ENCODE measurements at places on chromosomes 11 and 22. TPM values are rescaled to one million over a fixed set of nuclear protein-coding genes. Genes with fewer than 3 reads are reported as not detected.

POU2AF3 gene
- total RNA-seq, result 4.2 TPM

DNA sequence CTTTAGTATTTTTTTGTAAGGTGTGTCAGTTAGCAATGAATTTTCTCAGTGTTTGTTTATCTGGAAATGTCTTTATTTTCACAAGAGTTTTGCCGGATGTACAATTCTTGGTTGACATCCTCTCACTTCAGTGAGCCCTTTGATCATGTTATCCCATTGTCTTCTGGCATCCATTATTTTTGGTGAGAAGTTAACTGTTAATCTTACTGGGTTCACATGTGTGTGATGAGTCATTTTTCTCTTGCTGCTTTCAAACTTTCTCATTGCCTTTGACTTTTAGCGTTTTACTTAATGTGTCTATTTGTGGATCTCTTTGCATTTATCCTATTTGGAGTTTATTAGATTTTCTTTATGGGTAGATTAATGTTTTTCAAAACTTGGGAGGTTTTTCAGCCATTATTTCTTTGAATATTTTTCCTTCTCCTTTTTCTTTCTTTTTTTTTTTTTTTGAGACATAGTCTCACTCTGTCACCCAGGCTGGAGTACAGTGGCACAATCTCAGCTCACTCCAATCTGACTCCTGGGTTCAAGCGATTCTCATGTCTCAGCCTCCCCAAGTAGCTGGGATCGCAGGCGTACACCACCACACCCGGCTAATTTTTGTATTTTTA is 100.5 kb upstream of the RRM1 start:
- DNase-seq, result no peak

DNA sequence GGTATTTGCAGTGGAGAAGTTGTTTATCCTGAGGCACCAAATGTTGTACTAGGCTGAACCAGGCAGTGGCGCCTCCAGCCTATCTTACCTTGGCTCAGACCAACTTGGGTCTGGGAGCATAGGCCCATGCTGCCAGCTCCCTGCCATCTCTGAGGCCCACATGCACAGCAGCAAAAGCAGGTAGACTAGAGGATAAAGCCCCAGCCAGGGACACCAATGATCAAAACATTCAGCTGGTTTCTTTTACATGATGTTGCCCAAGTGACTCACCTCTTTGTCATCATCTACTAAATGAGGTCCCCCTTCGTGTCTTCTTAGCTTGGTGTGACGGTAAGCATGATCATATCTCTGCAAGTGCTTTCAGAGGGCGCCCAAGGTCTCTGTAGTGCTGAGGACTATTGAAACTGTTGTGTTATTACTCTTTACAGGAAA is 112.1 kb upstream of the DRD2 start:
- no peak for DNase-seq

- DNase-seq, result no peak
Observed at GRCh38 chr11:61332281-61332796, 566 bp downstream of the DDB1 start.

- DNase-seq, result peak; percentile 75
Observed at GRCh38 chr11:65505466-65506289, 6.8 kb downstream of the MALAT1 start.

- DNase-seq, result peak; percentile 57
Observed at GRCh38 chr22:49826603-49827270, 936 bp downstream of the BRD1 start.

- no peak for DNase-seq
Observed at GRCh38 chr22:44109416-44109815, 71.3 kb upstream of the PARVG start.

NXPE4 gene
- not detected for total RNA-seq
